ENCODE measurements at places on chromosomes 5 and 9.

DNA sequence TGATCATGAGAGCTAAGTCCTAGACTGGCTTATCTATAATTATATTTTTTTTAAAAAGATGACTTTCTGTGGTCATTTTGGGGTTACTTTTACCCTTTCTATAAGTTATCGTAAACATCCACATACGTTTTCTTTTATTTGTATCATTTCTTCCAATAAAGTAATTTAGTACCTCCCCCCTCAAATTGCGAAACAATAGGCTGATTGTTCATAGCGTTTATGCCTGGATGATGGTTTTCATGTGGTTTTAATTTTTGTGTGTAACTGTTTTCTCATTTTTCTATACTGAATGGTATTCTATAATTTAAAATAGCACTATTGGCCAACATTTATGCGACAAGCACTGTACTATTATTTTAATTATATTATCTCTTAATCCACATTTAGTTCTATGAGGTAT is 44.5 kb downstream of the SMC5 start:
- DNase-seq = no peak

GRCh38 chr5:136149891-136150290 is 17.2 kb downstream of the SMAD5 start:
- DNase-seq = no peak

DNA sequence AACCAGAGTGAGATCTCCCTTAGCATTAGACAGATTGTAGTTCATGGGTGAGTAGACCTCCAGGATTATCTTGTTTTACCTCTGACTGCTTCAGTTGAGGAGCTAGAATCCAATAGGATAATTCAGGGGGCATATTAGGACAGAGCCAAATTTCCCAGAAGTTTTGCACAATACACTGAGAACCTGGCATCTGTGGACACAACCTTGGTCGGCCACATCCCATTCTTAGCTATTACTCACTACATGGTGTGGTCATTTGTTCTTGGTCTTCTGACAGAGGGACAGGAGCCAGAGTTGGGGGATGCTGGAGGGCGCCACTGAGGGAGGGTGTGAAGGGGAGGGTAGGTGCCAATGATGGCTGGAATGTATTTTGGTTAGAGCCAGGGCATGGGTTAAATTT is 66.6 kb downstream of the NPR3 start:
- DNase-seq = no peak

- no peak for DNase-seq
Observed at GRCh38 chr5:7412409-7412808, 16.5 kb downstream of the ADCY2 start.

GRCh38 chr5:149132474-149132873 is 8.8 kb upstream of the ABLIM3 start:
- DNase-seq = no peak

DNA sequence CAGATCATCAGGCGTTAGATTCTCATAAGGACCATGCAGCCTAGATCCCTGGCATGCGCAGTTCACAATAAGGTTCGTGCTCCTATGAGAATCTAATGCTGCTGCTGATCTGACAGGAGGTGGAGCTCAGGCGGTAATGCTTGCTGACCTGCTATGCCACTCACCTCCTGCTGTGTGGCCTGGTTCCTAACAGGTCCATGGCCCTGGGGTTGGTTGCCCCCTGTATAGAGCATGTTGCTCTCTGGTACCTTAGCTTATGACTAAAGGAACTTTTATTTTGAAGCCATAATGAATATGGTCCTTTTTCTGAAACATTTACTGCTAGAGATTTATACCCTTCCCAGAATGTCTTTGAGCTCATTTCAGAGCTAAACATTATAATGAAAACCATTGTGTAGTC is 3.1 kb downstream of the MAN2A1 start:
- DNase-seq = no peak

DNA sequence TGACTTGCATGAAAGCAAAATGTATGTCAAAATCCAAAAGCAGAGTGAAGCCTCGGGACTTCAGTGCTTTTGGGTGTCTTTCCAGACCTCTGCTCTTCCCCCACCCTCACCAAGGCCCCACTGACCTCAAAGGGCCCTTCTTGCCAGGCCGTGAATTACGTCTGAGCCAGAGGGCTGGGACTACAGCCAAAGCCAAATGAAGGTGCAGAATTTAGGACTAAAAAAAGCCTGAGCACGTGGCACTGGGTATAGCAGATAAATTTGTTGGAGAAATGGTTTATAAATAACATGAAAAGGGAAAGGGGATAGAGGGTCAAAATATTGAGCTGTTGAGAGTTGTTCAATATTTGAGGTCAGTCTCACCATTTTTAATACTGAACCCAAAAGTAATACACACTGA is 163.4 kb downstream of the GHR start:
- no peak for DNase-seq

DNA sequence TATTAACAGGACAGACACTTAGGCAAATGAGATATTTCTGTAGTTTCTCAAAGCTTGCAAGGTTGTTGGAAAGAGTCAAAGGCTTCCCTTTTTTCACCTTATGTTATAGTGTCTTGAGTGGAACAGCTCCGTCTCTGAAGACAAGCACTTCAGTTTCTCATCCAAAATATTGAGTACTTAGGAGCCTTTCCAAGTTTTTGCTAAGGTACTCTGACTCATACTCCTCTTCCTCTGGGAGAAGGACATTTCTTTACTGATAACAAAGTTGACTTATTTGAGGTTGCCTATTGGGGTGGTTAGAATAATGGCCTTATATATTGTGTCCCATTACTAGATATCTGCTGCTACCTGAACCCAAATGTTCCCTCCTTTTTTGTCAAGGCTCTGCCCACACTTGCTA is 869.6 kb downstream of the MAT2B start:
- DNase-seq = no peak

- no peak for DNase-seq
Observed at GRCh38 chr9:86408121-86408520, 53.9 kb upstream of the TUT7 start.

DNA sequence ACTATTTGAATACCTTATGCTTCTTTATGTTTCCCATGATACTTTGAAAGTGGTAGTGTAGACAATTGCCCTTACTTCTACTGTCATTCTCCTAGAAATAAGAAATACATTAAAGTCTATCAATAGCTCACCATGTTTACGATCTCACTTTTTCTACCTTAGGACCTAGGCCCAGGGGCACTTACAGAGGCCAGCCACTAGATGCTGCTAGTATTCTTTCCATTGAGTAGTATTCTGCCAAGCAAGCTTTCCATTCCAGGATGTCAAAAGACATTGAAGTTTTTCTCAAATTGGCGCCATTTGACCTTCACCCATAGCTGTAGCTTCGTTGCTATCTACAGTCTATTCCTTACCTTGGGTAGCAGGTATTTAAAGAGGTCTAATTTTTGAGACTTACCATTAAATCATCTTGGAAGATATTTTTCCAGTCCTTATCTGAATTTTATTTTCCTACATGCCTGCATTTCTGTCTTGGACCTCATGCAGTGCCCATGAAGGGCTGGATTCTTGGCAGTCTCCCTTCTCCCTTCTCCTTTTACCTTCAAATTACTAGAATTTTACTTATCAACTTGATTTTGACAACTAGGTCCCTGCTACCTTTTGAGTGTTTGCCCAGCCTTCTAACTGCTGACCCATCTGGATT is 246.0 kb upstream of the NUDT12 start:
- no peak for DNase-seq

DNA sequence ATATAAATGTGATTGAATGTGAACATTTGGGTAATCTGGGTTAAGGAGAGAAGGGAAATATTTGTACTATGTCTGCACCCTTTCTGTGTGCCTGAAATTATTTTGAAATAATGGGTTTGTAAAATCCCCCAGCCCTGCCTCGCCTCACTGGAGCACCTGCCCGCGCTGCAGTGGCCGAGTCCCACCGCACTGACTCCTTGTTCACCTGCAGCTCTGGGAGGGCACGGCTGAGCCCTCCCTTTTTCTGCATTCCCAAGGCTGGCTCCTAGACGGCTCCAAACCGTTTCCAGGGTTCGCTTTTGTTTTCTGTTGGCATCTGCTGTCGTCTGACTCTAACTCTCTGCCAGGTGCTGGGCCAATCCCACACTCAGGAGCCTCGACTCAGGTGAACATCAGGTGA is 17.6 kb upstream of the PPP1R26 start:
- DNase-seq = no peak

- DNase-seq = no peak
Observed at GRCh38 chr9:7223981-7224380, 466.2 kb downstream of the KDM4C start.

DNA sequence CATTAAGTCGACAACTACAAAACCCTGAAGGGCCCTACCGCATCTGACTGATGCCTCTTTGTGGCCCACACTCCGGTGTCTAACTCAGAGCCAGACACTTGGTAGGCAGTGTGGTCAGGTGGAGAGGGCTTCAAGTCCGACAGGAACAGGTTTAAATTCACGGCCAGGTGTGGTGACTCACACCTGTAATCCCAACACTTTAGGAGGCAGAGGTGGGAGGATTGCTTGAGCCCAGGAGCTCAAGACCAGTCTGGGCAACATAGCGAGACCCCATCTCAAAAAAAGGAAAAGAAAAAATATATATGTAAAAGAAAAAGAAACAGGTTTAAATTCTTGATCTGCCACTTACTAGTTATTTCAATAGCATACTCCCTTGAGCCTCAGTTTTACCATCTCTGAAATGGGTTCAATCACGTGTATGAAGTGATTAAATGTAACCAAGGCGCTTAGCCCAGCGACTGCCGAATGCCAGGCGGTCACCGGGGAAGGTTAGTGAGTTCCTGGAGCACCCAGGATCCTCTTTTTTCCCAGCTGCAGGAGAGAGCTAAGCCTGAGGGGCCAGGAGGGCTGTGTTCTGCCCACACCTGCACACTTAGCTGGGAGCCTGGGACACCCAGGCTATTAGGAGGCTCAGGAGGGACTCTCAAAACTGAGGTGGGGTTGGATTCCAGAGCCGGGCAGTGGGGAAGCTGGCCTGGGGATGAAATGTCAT is 943 bp downstream of the CLTB start:
- DNase-seq = no peak

- DNase-seq = no peak
Observed at GRCh38 chr9:107345327-107345726, 62.2 kb downstream of the RAD23B start.

DNA sequence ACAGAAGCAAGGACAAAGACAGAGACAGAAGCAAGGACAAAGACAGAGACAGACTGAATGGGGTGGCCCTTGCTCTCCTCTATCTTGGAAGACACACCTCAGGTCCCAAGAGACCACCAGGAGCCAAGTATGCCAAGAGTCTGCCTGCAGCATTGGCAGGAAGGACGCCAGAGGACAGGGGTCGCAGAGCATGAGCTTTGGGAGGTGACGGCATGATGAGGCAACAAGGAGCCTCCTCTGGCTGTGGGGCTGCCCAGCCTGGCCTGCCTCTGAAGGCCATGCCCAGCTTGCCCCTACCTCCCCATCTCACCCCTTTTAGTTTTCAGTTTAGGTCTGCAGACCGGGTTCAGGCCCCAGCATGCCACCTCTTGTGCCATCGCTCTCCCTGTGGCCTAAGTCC is 17.6 kb downstream of the PDGFRB start:
- no peak for DNase-seq

- no peak for DNase-seq
Observed at GRCh38 chr9:8140557-8140956, 341.0 kb upstream of the DMAC1 start.

GRCh38 chr5:55986931-55987330 is 7.8 kb downstream of the IL6ST start:
- no peak for DNase-seq

DNA sequence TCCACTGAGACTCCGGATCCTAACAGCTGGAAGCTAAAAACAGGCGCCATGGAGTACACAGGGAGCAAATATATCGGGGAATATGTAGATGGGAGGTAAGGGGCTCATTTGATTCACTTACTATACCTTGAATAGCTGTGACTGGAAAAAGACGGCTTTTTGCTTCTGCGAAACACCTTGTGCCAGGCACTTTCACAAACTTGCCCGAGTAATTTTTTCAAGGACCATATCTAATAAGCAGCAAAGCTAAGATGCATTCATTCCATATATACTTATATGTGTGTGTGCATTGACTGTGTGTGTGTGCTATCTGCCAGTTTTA is 178 bp downstream of the MORN5 start:
- no peak for DNase-seq

- DNase-seq = no peak
Observed at GRCh38 chr9:27864644-27865438, 291.6 kb upstream of the C9orf72 start.

DNA sequence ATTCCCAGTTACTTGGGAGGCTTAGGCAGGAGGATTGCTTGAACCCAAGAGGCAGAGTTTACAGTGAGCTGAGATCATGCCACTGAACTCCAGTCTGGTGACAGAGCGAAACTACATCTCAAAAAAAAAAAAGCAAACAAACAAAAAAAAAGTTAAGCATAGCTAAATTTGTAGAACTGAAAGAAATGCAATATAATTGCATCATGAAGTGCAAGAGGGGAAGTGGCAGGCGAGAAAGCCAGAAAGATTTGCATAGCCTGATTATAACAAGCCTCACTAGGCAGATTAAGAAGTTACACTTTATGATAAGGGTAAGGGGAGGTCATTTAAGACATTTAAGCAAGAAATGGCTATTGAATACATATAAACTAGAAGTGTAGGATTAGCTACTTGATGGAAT is 187.1 kb downstream of the EDIL3 start:
- DNase-seq = no peak

Measured in activated CD4-positive, CD25-positive, alpha-beta regulatory T cell treated with anti-CD3 and anti-CD28 coated beads, Interleukin-2, amount 50 U/mL, for 16 hours (primary cell).